NCI-H1417 treated with DMSO at 0.1 percent for 48 hours (cell line): ENCODE measurements at places on chromosomes 5 and 9.

GRCh38 chr9:6488395-6488794 is 75.4 kb downstream of the UHRF2 start:
- DNase-seq: no peak

DNA sequence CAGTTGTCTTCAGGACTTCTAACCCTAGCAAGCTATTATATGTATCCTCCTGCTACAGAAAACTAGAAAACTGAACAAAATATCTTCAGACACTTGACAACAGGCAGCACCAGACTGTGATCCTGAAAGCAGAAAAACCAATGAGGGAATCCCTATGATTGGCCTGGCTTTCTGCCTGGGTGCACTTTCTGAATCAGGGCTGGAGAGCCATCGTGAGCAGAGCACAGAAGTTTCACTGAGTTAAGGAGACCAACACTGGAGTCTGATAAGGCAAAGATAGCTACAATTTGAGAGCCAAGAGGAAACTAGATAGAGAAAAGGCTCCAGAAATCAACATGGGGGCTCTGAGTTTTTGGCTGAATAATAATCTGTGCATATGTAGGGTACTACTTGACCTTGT is 106.5 kb downstream of the FANCC start:
- DNase-seq: no peak

DNA sequence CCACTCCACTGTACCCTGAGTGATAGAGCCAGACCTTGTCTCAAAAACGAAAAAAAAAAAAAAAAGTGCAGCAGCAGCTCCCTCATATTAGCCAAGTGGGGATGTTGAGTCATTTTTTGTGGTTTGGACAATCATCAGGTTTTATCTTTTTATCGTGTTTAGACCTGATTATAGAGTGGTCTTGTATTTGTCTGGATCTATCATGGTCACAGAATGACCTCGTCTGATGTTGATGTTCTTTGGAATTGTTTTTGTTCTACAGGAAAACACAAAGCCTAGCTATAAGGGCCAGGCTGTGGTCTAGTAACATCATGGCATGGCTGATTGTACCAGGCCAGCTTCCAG is 1.6 kb upstream of the FBXW11 start:
- DNase-seq: no peak

DNA sequence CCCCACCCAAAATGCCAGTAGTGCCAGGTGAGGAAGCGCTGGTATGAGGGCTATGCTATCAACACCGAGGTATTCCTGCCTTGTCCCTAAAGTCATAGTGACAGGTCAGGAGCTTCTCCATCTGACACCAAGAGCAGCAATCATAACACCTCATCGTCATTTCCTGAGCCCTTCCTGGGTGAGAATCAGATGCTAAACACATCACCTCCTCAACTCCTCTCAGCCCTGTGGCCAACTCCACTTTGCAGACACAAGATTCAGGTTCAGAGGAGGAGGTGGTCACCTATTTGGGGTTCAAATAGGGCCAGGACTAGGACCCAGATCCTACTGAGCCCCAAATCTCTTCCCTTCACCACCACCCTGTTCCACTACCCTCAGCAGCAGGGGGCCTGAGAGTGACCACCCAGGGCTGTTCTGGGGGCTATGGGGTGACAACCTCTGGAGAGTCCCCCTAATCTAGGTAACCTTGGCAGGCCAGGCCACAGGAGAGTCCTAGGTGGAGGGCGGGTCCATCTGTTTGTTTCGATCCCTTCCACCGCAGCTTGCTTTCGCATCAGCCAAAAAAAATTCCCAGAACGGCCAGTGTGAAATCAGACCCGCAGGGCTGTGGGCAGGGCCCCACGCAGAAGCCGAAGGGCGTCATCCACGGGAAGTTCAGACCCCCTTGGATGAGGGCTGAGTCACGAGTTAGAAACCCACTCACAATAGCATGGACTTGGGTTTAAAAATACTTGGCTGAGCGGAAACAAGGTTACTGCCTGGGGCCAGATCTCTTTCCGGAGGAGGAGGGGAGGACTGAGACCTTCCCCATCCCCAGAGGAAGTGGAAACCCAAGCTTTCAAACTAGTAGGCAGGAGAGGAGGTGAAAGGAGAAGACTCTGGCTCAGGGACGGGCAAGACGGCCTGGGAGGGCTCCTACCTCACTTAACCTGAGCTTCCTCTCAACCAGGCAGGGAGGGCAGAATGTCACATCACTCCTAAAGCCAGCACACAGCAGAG is 8.7 kb downstream of the STK10 start:
- no peak for DNase-seq

GRCh38 chr5:32942225-32942989 is 231.3 kb downstream of the NPR3 start:
- DNase-seq: no peak

- DNase-seq: no peak
These were observed 41.8 kb downstream of the CAMK2A start for GRCh38 chr5:150247726-150248125.

- DNase-seq: no peak
These were observed 4.4 kb upstream of the SLIT3 start for GRCh38 chr5:169305366-169305765.

GRCh38 chr9:109101202-109101595 is 18.5 kb downstream of the TMEM245 start:
- no peak for DNase-seq

GRCh38 chr9:68706363-68707201 is 1.5 kb downstream of the PIP5K1B start:
- no peak for DNase-seq

GRCh38 chr5:7781899-7782298 is 69.0 kb downstream of the CFAP90 start:
- DNase-seq: no peak

DNA sequence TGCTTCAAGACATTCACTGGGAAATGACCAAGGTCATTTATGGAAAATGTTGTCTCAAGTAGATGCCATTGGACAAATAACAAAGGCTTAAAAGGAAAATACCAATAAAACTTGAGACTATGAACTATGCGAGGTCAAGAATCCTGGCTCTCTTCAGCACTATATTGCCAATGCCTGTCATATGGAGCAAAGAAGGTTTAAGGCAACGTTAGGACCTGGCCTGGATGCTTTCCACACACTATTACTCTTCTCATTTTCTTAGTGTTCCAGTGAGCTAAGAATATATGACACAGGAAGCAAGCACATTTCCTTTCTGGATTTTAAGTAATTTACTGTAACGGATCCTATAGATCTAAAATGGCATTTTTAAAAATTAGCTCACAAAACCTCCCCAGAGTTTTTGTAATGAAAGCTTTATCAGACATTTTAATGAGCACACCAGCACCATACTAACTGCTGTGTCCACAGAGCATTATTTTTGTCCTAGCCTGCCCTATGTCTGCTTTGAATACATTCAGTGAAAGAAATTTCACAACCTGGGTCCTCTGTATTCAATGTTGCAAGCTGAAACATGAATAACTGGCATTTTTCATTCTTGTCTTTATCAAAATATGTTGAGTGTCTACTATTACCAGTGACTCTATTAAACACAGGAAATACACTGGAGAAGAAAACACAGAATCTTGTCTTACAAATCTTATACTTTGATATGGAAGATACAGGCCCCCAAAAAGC is 315.6 kb downstream of the CETN3 start:
- DNase-seq: no peak

DNA sequence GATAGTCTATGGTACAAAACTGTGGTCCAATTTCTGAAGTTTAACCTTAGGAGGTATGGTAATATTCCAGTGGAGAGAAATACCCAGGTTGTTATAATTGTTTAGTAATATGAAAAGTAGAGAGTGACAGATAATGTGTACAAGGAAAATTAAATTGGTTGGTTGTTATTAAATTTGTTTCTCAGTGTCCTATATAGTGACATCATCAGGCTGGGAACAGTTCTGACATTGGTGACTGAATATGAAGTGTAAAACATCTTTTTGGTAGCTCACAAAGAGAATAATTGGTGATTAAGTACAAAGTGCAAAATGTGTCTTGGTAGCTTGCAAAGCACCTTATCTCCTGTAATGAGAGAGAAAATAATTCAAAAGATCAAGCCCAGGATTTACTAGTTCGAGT is 1806.1 kb upstream of the CDH6 start:
- DNase-seq: no peak

DNA sequence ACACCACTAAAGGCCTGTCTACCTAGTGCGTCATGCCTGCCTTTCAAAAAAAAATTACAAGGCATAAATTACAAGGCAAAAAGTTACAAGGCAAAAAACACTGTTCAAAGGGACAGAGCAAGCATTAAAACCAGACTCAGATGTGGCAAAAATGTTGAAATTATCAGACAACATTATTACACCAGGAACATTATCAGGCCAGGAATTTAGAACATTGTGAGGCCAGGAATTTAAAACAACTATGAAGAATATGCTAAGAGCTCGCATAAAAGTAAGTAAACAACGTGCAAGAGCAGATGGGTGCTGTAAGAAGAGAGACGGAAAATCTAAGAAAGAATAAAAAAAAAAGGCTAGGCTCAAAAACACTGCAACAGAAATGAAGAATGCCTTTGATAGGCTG is 18.2 kb upstream of the MLANA start:
- DNase-seq: no peak

DNA sequence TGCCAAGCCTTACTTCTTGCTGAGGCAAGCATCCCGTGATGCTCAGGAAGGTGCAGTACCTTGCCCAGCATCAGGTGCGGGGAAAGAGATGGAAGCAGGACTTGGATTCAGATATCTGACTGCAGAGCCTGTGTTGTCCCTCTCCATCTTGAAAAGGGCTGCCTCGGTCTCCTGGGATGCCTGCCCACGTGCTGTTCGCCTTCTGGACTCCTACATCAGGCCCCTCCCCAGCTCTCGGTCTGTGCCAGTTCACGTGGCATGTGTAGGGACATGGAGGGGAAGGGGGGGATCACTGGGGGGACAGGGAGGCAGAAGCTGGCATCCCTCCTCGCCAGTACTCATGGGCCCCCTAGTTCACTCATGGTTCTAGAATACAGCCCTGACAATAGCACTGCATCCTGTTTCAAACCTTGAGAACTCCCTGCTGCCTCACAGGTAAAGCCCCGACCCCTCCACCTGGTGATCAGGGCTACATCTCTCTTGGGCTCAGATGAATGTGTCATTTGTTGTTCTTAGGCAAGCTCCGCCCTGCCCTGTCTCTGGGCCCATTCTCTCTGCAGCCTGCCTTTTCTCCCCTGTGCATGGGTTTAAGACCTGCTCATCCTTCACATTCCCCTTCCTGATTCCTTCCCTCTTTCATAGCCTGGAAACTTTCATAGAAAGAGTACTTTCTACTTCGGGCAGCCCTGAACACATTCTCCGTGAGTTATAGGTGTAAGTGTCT is 38.9 kb upstream of the SLC25A51 start:
- no peak for DNase-seq

- no peak for DNase-seq
These were observed 35.2 kb upstream of the MYOT start for GRCh38 chr5:137832416-137832815.

GRCh38 chr9:71627537-71627936 is 140.8 kb downstream of the CEMIP2 start:
- DNase-seq: no peak

DNA sequence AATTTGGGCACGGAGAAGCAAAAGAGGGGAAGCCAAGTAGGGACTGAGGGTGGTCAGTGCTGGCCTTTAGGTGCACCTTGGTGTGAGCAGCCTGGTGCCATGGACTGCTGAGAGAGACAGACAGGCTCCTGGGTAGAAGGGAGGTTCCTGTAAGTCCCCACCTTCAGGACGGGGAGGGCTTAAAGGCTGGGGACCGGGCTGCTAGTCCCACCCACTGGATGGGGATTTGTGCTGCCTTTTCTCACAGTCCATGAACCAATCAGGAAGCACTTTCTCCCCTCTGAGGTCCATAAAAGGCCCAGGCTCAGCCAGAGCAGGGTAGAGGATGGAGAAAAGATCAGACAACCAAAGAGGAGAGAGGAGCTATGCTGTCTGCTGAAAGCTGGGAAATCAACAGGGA is 15.2 kb downstream of the CDC25C start:
- DNase-seq: no peak

DNA sequence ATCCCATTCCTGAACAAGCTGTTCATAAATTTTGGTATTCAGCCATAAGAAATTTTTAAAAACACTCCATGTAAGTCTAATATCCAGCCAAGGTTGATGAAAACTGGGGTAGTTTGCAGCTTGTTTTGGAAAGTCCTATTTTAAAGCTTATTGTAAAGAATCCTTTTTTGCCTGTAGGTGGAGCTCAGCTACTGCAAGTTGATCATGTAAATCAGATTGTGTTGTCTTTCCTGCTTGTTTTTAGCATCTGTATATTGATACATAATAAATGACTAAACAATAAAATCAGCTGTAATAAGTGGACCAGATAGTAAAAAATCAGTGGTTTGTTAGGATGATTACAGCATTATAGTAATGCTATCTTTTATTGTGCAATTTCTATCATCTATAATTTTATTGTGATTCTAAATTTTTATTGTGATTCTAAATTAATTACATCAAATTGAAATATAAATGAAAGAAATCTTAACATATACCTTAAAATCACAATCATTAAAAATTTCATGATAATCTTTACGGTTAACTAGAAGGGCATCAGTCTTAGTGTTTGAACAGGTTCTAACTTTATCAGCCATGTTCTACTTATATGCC is 42.4 kb downstream of the CWC27 start:
- peak; percentile 5 for DNase-seq

GRCh38 chr5:148403344-148403743 is 19.6 kb downstream of the FBXO38 start:
- DNase-seq: no peak

DNA sequence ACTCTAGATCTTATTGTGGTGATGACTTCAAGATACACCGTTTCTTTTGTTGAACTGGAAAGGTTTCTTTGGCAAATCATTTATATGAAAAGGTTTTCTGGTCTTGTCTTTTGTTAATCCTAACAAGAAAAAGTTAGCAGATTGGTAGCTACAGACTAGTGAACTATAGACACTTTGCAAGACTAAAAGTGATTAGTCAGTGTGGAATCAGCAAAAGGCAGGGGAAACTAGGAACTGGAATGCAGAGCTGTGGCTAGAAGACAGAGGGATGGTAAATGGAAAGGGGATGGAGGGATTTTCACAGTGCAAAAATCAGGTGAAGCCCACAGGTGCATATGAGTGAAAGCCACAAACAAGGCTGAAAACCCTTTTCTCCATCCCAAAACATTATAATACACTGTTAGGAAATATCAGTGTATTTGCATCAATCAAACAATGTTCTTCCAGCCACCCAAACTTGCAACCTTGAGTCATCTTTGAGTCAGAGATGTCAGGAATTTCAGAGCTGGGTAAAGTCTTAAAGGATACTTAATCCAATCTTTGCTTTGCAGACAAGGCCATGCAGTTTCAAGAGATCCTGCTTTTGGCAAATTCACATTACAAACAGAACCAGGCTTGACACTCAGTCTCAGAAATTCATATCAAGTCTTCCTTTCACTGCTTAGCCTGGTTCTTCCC is 52.7 kb downstream of the PLK2 start:
- DNase-seq: no peak

DNA sequence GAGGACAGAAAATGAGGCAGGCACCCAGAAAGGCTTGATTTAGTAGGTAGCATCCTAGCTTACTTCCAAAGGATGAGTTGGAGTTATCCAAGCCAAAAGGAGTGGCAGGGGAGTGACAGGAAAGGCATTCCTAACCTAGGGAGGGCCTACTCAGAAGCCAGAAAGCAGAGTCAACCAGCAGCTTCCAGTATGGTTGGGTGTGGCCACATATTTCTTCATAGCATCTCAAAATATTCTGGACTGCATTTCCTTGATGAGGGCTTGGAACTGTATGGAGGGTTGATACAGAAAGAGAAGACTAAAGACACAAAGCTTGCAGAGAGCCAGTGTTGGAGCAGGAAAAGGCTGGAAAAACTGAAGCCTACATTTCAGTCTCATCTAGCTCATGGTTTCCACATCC is 656.8 kb upstream of the DMAC1 start:
- no peak for DNase-seq

GRCh38 chr9:27261517-27262211 is 35.3 kb downstream of the EQTN start:
- DNase-seq: no peak
